ENCODE measurements at places on chromosomes 2 and 18. TPM values are rescaled to one million over a fixed set of nuclear protein-coding genes. Genes with fewer than 3 reads are reported as not detected.

The GTF2A1L gene
- not detected for total RNA-seq

The TCF7L1 gene
- not detected for total RNA-seq

The NOL4 gene
- total RNA-seq, result not detected

The KIAA2012 gene
- total RNA-seq, result not detected

The SIX3 gene
- total RNA-seq, result not detected

The GPAT2 gene
- 14.0 TPM for total RNA-seq

The BCL2 gene
- 121 TPM for total RNA-seq

The COL3A1 gene
- total RNA-seq, result not detected

The KRCC1 gene
- 21.6 TPM for total RNA-seq

The RAB6D gene
- not detected for total RNA-seq

The PPP1R1C gene
- not detected for total RNA-seq

The NCL gene
- total RNA-seq, result 462 TPM

The GPR35 gene
- total RNA-seq, result 19.2 TPM

The DHRS9 gene
- total RNA-seq, result 0.34 TPM

The UGT1A7 gene
- total RNA-seq, result not detected

The MOGAT1 gene
- total RNA-seq, result not detected

The DNMT3A gene
- total RNA-seq, result 76.7 TPM

The MORN2 gene
- total RNA-seq, result 1.0 TPM

The MAB21L4 gene
- total RNA-seq, result not detected

The CPLX4 gene
- total RNA-seq, result not detected

The PKDCC gene
- not detected for total RNA-seq

The MARCHF4 gene
- not detected for total RNA-seq

The AMER3 gene
- not detected for total RNA-seq

The ACMSD gene
- not detected for total RNA-seq

The APOB gene
- total RNA-seq, result not detected

The SETBP1 gene
- 1.8 TPM for total RNA-seq

The NEU2 gene
- total RNA-seq, result not detected

The INHA gene
- not detected for total RNA-seq

The MAL gene
- total RNA-seq, result 184 TPM

The ALPI gene
- total RNA-seq, result not detected

The CAVIN2 gene
- total RNA-seq, result not detected

The FAM110C gene
- 0.68 TPM for total RNA-seq

The APLF gene
- total RNA-seq, result 4.6 TPM

The SH3RF3 gene
- total RNA-seq, result 0.31 TPM

The NTSR2 gene
- not detected for total RNA-seq

The NLRC4 gene
- total RNA-seq, result 0.14 TPM

The CNDP1 gene
- not detected for total RNA-seq

The CHRND gene
- total RNA-seq, result not detected

The HAUS1 gene
- total RNA-seq, result 49.4 TPM

The QPCT gene
- 0.50 TPM for total RNA-seq

All from activated naive CD8-positive, alpha-beta T cell treated with anti-CD3 and anti-CD28 coated beads, Interleukin-2, amount 10 ng/mL, durations not matched to agents 7 days and 5 days (primary cell).